ENCODE measurements at places on chromosomes 7 and 10. TPM values are rescaled to one million over a fixed set of nuclear protein-coding genes. Genes with fewer than 3 reads are reported as not detected.

The LRRC4 gene
- total RNA-seq: 0.77 TPM

The GTF2IRD1 gene
- 31.3 TPM for total RNA-seq

The CYP3A7 gene
- not detected for total RNA-seq

The OLAH gene
- total RNA-seq: not detected

The FAM107B gene
- total RNA-seq: 41.8 TPM

The FOXP2 gene
- total RNA-seq: 32.0 TPM

The MCU gene
- total RNA-seq: 35.8 TPM

The SYT15B gene
- total RNA-seq: 2.1 TPM

The LRRC17 gene
- 7.7 TPM for total RNA-seq

The DEPP1 gene
- total RNA-seq: 266 TPM

The SEMA4G gene
- 10.3 TPM for total RNA-seq

The MEOX2 gene
- total RNA-seq: 9.5 TPM

The COL26A1 gene
- 11.8 TPM for total RNA-seq

The GNG11 gene
- total RNA-seq: 33.0 TPM

The KIAA1549 gene
- total RNA-seq: 1.5 TPM

The OPN1SW gene
- total RNA-seq: not detected

The ZCCHC24 gene
- 32.8 TPM for total RNA-seq

The ELMO1 gene
- total RNA-seq: 64.7 TPM

The ITPRID1 gene
- not detected for total RNA-seq

The TMEM139 gene
- total RNA-seq: not detected

The LAMB4 gene
- 0.90 TPM for total RNA-seq

The OPALIN gene
- total RNA-seq: not detected

The RPEL1 gene
- 0.26 TPM for total RNA-seq

The DRGX gene
- 0.14 TPM for total RNA-seq

The RBM33 gene
- 53.2 TPM for total RNA-seq

The WEE2 gene
- total RNA-seq: not detected

The ATRNL1 gene
- total RNA-seq: 193 TPM

The TMEM176B gene
- 10.2 TPM for total RNA-seq

The ABCA13 gene
- total RNA-seq: 0.12 TPM

The TFPI2 gene
- not detected for total RNA-seq

The GIMAP1 gene
- 19.1 TPM for total RNA-seq

The GJD4 gene
- not detected for total RNA-seq

The GFRA1 gene
- 2.6 TPM for total RNA-seq

The MRLN gene
- total RNA-seq: not detected

The SUN3 gene
- total RNA-seq: not detected
